ENCODE measurements at places on chromosomes 12 and 14.

GRCh38 chr14:38254571-38255407, 1.1 kb downstream of the CLEC14A start:
- peak; percentile 62 for DNase-seq

GRCh38 chr14:58808828-58809227, 171.1 kb downstream of the DACT1 start:
- DNase-seq: no peak

- DNase-seq: no peak
These were observed 21.3 kb downstream of the FBXO21 start for GRCh38 chr12:117168976-117169375.

DNA sequence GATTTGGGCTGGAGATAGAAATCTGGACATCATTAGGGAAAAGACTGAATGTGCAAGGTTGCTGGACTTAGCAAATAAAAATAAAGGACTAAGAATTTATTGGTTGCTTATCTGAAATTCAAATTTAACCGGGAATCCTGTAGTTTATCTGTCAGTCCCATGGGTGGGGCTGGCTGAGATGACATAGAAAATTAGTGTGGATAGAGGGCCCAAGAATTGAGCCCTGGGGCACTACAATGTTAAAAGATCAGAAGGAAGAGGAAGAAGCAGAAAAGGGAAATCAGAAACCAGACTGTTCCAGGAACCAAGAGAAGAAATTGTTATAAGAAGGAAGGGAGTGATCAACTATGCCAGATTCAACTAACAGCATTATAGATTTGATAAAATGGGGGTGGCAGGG, 96.7 kb upstream of the CCDC196 start:
- no peak for DNase-seq

DNA sequence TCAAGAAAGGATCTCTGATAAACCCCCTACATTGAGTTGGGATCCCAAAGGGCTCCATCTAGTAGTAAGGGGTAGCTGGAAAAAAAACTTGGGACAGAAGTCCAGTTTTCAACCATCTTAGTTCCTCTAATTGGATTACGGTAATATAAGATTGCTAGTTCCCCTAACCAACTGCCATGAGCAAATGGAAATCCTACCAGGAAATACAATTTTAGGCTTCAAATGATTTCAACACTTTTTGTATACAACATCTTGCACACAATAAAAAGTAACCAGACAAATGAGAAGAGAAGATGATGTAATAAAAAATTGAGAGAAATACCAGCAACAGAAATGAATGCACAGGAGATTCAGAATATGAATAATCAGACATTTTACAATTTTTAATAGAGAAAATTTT, 73.0 kb downstream of the TSHR start:
- DNase-seq: no peak

- peak; percentile 70 for DNase-seq
These were observed 50.3 kb downstream of the SNAPC1 start for GRCh38 chr14:61812347-61813095.

DNA sequence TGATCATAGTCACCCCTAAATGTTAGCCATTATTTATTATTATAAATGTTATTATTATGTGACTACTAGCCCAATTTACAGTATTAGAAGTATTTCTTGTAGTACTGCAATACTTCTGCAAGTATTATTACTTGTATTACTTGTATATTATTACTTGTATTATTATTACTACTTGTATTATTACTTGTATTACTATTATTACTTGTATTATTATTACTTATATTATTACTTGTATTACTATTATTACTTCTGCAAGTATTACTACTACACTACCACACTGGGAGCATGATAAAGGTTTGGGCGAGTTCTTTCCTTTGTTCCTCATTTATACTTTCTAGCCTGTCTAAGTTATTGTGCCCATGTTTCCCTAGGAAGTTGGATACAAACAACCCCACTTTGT, 67.9 kb downstream of the NOS1 start:
- no peak for DNase-seq

DNA sequence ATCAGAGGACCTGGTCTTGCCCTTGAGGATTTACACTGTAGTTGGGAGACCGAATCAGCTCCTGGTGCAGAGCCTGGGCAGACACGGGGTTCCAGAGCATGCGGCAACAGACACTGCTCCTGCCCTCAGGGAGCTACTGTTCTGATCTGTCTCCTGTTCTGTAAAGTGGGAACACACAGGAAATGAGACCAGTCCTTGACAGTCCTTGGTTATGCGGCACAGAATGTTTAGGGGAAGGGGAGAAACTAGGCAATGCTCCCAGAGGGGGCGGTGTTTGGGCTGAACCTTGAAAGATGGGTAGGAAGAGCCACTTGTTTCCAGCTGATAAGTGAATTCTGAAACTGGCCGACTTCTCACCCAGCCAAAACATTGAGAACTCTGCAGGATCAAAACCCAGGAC, 132.4 kb downstream of the ZFP36L1 start:
- no peak for DNase-seq

- no peak for DNase-seq
These were observed 369.8 kb downstream of the AACS start for GRCh38 chr12:125434936-125435443.
